ENCODE measurements at places on chromosomes 3 and 15. TPM values are rescaled to one million over a fixed set of nuclear protein-coding genes. Genes with fewer than 3 reads are reported as not detected.

The CRTAP gene
- total RNA-seq: 57.6 TPM

GRCh38 chr3:63974451-63974850 is 48.8 kb downstream of the PSMD6 start:
- DNase-seq: no peak

The MED12L gene
- 1.5 TPM for total RNA-seq

- peak; percentile 69 for DNase-seq
Observed at GRCh38 chr3:130093741-130094391, 12.2 kb downstream of the ALG1L2 start.

- no peak for DNase-seq
Observed at GRCh38 chr15:59696332-59696731, 7.2 kb upstream of the BNIP2 start.

DNA sequence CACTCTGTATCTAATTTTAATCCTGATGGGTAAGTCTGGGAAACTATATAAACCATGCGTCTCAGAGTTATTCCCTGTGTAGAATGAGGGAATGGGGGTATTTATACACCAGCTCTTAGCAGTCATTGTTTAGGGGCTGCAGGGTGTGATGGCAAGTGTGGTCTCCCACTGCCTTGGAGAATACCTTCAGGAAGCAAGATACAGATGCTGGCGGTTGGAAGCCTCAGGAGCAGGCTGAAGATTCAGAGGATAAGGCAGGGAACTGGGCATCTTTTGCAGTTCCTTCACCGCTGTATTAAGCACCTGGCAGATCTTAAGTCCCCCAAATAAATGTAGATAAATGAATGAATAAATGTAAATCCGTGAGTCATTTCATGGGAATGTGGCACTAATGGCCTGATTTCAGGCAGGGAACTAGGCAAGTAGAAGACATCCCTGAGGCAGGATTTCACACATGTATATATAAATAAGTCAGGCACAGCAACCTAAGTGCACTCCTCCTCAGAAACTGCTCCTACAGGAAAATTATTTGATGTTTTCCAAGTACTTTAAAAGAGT is 209.2 kb upstream of the GADL1 start:
- DNase-seq: no peak

DNA sequence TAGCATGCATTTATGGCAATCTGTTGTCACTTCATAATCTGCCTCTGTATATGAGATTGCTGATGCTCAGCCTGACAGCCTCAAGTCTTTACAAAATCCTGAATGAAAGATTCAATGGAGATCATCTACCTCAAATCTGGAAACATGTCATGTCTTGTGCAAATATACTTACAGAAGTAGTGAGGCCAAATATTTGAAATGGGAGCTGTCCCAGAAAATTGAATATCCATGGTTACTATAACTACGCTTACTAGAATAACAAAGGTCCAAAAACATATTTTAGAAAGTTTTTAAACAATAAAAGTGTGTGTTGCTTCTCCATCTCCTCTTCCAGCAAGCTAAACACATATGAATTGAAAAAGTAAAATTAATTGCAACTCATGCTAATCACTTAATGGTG is 133.2 kb upstream of the DPH6 start:
- DNase-seq: no peak

GRCh38 chr15:47801522-47801921 is 84.2 kb downstream of the SEMA6D start:
- no peak for DNase-seq

The ONECUT1 gene
- total RNA-seq: not detected

The VPS39 gene
- 57.8 TPM for total RNA-seq

DNA sequence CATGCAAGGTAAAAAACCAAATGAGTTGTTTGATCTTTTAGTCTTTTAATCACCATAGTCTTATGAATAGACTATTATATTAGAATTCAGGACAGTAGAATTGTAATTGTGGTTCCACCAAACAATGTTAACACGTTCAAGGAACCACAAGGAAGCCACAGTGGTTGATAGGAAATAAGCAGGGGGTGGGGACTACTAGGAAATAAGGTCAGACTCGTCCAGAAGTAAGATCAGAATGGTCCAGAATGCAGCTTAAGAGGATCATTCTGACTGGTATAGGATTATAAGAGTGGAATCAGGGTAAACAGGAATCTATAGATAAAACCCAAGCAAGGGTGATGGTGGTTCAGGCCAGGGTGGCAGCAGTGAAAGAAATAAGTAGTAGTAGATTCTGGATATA is 7.5 kb downstream of the MYNN start:
- no peak for DNase-seq

The PSTPIP1 gene
- total RNA-seq: 155 TPM

DNA sequence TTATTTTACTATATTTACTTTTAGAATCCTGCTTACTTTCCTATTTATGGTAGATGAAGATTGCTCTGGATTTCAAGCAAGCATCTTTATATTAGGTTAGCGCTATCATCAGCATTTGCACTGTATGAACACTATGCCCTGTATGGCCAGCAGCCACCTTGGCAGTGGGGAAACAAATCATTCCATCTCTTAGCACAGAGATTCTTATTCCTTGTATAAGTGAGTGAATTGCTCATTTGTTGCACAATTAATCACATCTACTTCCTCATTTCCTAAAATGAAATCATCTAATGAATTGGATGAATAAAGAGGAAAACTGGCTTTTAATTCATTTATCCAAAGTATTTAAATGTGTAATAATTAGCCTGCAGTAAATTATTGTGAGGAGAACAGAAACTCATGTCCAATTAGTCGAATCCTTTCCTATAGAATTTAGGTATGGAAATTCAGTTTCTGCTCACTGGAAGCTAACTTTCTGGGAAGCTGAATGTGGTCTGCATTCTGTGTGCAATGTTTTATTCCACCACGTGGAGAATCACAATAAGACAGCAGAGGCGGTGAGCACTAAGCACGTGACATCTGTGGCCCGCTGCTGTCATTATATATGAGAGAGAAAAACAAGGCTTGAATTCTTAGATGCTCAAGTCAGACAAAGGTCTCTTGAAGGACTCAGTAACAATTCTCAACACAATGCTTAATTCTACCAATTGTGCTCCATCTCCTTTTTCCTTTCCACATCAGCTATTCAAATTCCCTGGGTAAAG is 93.4 kb downstream of the PEX5L start:
- DNase-seq: no peak

DNA sequence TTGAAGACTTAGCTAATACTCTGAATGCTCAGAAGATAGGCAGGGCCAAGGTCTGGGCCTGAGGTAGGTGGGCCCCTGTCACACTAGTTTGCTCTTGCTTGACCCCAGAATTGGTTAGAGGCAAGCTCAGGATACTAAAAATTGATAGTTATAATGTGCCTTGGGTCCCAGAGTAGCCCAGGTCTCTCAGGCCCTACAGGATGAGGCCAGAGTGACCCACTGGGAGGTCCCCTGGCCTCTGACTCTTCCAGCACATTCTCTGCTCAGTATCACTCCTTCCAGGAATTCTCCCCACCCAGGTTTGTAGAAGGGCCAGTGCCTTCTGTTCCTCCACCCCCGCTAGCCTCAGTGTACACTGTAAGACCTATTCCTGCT is 667 bp upstream of the KLHDC8B start:
- no peak for DNase-seq

DNA sequence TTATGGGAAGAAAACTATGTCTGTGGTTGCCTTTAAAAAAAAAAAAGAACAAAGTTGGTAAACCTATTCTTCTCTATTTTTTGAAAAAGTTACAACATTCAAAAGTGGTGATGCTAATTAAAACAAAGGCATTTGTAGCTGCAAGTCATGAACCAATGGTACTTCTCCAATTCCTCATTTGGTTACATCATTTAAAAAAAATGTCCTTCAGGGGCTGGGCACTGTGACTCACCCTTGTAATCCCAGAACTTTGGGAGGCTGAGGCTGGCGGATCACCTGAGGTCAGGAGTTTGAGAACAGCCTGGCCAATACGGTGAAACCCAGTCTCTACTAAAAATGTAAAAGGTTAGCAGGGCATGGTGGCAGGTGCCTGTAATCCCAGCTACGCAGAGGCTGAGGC is 574.6 kb downstream of the VGLL3 start:
- no peak for DNase-seq

DNA sequence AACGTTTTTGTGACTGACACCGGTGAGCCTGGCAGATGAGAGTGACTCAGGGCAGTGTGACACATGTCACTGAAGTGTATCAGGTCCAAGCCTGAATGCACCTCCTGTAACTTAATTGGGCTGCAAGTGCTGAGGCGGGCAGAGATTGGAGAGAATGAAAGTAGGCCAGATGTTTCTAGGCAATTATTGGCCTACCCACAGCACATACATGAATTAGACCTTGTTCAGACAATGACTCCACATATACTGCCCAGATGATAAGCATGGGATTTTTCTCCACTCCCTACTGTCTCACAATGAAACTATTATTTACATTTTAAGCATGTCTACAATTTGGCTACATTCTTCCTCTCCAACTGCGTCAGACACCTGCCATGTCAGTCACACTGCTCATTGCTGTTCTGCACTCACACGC is 187.3 kb upstream of the ZNF385D start:
- DNase-seq: no peak

The TGM4 gene
- total RNA-seq: not detected

DNA sequence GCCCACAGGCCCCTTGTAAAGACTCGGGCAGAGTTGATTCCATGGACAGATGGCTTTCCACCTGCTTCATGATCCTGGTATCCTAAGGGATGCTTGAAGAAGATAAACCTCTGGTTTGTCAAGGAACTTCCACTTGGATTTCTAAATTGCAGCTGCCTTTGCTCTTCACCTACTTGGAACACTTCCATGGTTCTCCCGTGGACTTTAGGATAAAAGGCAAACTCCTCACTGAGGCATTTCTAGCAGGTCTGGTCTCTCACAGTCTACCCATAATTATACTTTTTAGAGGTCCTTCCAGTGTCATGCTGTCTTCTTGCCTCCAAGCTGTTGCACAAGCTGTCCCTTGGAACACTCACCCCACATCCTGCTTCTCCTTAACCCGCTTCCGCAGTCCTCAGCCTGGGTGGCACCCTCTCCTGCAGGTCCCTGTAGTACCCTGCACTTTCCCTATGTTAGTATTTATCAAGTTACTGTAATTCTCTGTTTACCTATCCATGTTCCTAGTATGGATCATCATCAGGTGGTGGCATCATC is 12.7 kb downstream of the TLNRD1 start:
- no peak for DNase-seq

DNA sequence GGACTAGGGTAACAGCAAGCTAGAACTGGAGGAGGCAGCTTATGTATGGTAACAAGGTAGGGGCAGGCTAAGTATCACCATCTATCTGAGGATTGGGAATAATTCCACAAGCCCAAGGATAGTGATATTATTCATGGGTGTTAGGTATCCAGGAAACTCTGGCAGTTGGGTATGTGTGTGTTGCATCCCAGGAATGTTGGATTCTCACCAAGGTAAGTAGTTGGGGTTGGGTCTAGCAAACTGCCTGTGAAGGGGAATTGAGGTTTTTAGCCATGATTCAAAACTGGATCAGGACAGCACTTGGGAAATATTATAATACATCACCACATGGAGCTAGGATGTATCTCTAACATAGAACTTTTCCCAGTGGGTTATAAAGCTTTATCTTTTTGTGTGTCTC is 626.4 kb upstream of the GOLIM4 start:
- no peak for DNase-seq

GRCh38 chr3:182925330-182925943 is 54.9 kb downstream of the DCUN1D1 start:
- DNase-seq: no peak

- DNase-seq: no peak
Observed at GRCh38 chr3:35663471-35663870, 24.1 kb downstream of the ARPP21 start.

DNA sequence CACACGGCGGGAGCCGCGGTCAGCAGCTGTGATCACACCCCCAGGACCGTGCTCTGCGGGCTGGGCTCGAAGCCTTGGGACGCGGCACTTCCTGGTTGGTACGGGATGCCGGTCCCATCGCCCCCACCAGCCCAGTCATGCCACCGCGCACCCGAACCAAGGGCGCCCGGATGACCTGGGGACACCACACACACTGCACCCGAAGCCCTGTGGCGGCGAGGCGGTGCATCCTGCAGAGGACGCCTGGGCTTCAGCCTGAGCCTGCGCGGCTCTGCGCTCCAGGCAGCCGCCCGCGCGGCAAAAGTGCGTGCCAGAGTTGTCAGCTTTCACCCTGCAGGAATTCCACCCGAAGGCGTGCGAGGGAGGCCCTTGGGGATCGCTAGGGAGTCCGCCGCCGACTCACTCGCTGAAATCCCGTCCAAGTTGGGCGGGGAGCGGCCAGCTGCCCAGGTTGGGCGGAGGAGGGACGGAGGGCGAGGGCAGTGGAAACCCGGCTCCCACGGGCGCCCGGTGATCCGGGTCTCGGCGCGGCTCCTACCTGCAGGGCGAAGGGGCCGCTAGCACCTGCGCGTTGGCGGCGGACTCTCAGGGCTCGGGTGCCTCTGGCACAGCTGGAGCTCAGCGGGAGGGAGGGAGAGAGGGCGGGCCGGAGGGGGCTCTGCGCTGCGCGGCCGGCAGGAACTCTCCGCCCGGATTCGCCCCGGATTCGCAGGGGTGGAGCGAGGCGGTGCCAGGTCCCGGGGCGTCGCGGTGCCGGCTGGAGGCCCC is at the start of gene PLD1:
Gene PLD1, minus strand, starts transcription at position 623 of the 768 bp plus-strand sequence. CDS start 72,432 bp downstream, outside the sequence.
- peak; percentile 68 for DNase-seq

The FBXO40 gene
- total RNA-seq: not detected

The PLSCR5 gene
- total RNA-seq: not detected

DNA sequence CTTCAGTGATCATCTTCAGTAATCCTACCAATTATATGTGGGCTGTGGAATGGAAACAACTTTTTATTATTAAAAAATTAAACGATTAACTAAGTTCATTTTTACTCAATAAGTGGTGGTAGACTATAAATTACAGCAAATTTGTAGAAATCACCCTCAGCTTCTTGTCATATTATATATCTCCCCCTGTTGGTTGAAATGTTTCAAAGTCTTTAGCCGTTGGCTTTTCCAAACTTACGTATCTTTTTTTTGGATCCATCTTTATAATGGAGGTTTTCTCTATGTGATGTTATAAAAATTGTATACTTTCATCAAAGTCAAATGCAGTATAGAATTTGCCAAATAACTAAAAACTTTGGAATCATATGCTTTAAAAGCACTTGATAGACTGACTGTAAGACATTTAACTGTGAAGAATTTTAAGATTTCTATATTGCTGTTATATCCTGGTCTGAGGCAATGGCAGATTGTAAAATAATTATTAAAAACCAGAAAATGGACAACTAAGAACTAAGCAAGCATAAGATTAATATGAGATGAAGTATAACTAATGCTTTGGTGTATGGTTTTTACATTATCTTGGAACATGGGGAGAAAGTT is 44.7 kb downstream of the ATP11B start:
- DNase-seq: no peak

The NLGN1 gene
- not detected for total RNA-seq

DNA sequence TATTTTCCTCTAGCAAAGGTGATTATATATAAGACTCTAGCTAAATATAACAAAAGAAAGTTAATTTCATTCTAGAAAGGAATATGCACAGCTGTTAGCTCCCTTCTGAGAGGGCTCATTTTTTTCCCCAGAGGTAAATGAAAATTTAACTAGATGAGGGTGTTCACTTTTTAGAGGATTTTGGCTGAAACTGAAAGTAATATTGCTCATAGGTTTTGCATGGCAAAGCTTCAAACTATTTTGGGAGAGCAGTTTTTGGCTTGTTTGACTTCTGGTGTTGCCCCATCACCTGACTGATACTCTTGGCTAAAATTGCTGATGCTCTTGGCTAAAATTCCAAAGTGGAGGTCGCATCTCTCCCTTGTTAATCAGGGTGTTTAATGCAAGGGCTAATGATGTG is 311.9 kb downstream of the EDEM1 start:
- DNase-seq: no peak

All from activated CD4-positive, alpha-beta memory T cell treated with anti-CD3 and anti-CD28 coated beads for 36 hours (primary cell).